ENCODE measurements at places on chromosomes 12 and 14. TPM values are rescaled to one million over a fixed set of nuclear protein-coding genes. Genes with fewer than 3 reads are reported as not detected.

The C1S gene
- 2.1 TPM for total RNA-seq

DNA sequence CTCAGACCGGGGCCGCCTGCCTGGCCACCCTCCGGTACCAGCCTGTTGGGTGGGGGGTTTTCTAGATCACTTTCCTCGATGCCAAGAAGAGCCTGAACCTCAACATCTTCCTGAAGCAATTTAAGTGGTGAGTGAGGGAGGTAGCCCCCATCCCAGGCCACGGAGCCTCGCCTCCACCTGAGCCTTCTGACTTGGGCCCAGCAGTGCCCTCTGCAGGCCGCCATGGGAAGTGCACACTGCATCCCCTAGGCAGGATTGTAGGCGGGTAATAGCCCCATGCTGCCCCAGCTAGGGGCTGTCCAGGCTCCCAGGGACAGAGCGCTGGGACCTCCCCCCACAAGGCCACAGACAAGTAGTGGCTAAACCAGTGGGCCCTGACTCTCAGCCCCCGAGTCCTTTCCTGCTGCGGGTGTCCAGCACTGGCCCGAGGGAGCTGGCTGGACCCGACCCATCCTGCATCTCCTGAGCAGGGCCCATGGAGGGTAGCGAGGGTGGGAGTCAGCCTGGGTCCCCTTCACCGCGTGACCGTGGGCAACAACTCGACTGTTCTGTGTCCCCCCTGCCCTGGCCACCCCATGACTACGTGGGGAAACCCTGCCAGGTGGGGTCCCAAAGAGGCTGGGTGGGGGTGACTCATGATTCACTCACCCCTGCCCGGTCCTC, 15.3 kb upstream of the ADSS1 start:
- DNase-seq, result peak; percentile 80

The LALBA gene
- total RNA-seq, result not detected

The KRT2 gene
- 0.23 TPM for total RNA-seq

- no peak for DNase-seq
These were observed 33.5 kb downstream of the SLC25A21 start for GRCh38 chr14:37138898-37139297.

The KRT80 gene
- total RNA-seq, result 30.1 TPM
